Naive thymus-derived CD4-positive, alpha-beta T cell (primary cell): ENCODE measurements at places on chromosomes 4 and X. TPM values are rescaled to one million over a fixed set of nuclear protein-coding genes. Genes with fewer than 3 reads are reported as not detected.

DNA sequence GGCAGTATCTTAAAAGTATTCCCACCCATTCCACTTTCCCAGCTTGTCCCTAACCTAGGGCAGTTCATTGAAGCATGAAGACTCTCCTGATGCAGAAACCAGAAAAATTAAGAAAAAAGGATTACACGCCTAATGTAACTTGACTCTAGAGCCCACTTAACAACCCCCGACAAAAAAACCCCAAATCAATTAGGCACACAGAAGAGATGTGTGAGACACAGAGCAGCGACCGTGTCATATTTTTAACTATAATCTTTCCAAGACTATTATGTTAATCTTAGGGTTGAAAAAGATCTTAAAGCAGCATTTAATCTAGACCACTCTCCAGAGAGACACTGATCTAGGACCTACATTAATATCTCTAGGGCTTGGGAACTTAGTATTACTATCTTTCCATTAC is 1.3 kb downstream of the YTHDC1 start:
- DNase-seq: no peak

DNA sequence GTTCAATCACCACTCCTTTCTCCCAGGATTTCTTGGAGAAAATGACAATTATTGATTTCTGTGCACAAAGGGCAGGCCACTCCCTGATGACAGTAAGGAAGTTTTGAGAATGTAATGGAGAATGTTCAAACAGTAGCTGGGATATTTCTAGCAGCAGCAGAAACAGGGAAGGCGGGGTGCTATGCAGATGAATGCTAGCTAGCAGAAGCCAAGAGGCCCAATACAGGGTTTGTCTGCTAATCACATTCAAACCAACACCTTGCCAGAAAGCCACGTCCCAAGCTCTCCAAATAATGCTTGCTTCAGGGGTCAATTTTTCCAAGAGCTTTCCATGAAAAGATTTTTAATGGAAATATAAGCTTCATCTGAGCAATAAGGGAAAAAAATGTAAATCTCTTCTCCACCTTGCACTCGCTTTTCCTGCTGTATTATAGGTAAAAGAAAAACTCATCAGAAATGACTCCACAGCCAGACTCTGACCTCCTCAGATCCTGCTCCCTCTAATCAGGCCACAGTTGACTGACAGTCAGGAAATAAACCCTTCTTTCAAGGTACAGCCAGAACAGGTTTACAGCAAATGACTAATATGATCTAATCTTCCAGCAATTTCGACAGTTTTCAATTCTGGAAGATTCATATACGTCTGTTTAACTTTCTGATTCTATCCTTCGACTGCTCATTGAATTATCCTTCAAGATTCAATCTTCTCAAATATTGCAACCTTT is 84.7 kb upstream of the PCDH19 start:
- DNase-seq: no peak

GRCh38 chrX:100677611-100678181 is 33.7 kb downstream of the SRPX2 start:
- no peak for DNase-seq

DNA sequence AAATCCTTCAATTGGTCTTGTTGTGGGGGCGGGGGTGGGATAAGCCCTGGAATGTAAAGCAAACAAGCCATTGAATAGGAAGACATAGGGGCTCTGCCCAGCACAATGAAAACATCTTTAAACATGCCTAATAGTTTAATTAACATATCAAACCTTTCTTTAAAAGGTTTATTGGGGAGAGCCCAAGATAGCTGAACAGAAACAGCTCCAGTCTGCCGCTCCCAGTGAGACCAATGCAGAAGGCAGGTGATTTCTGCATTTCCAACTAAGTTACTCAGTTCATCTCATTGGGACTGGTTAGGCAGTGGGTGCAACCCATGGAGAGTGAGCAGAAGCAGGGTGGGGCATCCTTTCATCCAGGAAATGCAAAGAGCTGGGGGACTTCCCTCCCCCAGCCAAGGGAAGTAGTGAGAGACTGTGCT is 327.2 kb upstream of the CNKSR2 start:
- DNase-seq: no peak

DNA sequence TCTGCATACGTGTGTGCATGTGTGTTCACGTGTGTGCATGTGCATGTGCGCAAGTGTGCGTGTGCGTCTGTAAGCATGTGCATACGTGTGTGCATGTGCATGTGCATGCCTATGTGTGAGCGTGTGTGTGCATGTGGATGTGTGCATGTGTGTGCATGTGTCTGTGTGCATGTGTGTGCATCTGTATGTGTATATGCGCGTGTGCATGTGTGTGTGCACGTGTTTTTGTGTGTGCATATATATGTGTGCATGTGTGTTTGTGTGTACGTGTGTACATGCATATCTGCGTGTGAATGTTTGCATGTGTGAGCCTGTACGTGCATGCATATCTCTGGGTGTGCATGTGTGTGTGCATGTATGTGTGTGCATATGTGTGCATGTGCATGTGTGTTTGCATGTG is 35.7 kb upstream of the DRD5 start:
- no peak for DNase-seq

DNA sequence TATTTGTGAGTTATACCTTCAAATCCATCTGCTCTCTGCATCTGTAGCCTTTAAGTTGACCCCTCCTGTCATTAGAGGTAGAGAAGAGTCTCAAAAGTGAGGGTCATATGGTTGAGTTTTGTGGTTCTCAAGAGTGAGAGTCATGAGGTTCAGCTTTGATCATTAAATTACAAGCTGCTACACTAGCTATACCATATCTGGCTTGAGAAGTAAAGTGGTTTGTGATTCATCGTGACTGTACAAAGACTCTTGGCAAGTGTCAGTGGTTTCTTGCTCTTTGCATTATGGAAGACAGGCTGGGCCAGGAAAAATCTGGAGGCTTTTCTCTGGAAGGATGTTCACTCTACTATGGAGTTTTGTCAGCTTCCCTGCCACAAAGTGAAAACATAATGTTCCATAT is 170.6 kb downstream of the ZC4H2 start:
- no peak for DNase-seq

DNA sequence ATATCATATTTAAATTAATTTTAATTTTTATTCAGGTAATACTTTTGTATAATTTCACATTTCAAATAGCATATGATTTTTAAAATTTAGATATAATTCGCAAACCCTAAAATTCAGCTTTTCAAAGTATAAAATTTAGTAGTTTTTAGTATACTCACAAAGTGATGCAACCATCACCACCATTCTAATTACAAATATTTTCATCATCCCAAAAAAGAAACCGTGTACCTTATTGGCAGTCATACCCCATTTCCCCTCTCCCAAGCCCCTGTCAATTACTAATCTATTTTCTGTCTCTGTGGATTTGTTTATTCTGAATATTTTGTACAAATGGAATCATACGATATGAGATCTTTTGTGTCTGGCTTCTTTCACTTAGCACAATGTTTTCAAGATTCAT is 37.0 kb upstream of the KIT start:
- no peak for DNase-seq

GRCh38 chr4:122746485-122746965 is 14.0 kb downstream of the BBS12 start:
- DNase-seq: no peak

DNA sequence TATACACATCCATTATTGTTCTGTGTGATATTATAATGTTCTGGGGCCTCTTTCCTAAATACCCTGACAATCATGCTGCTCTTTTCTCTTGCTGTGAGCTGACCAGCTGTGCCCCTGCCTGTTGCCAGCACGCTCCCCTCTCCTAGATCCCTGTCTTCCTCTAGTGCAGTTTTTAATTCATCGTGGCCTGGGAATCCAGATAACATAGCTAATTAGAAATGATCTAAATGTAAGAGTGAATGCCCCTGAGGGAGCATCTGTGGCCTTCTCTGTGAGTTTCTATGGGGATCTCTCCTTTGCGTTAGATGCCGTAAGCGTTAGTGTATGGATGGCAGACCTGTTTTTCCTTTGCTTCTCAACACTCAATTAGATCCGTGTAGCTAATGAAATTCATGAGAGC is 434.3 kb downstream of the SPRY1 start:
- no peak for DNase-seq

DNA sequence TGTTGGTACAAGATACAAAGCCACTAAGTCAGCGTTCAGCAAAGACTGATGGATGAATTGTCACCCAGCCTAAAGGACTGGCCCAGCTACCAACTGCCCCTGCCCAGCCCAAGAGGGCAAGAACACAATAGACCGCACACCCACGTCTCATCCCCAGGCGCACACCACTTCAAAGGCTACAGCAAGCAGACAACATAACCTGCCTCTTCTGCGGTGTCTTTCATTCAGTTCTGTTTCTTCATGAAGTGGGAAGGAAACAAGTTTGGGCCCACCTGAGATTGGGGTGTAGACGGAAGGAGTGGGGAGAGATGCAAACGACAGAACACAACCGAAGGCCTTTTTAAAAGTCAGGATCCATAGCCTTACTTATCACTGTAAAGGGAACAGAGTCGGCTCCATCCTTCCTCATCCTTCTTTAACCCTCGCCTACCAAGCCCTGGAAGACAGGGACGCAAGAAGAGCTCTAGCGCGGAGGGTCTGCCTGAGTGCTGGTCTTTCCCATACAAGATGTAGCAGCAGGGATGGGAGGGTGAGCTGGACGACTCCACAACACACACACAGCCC is 691 bp downstream of the SCARB2 start:
- peak; percentile 71 for DNase-seq

DNA sequence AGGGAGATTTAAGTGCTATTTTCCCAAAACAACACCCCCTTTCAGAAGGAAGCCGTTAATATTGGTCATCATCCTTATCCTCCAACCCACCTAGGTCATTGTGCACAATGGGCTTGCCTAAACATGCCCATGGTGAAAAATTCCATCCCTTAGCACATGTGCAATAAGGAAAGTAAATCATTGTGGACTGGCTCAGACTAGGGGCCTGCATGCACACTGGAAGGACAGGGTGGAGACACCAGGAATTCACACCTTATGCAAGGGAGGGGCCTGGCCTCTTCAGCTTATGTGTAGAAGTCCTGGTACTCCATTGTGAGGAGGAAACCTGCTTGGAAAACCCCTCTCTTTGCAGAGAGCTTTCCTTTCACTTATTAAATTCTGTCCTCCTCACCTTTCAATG is 311.4 kb upstream of the NDST4 start:
- no peak for DNase-seq

DNA sequence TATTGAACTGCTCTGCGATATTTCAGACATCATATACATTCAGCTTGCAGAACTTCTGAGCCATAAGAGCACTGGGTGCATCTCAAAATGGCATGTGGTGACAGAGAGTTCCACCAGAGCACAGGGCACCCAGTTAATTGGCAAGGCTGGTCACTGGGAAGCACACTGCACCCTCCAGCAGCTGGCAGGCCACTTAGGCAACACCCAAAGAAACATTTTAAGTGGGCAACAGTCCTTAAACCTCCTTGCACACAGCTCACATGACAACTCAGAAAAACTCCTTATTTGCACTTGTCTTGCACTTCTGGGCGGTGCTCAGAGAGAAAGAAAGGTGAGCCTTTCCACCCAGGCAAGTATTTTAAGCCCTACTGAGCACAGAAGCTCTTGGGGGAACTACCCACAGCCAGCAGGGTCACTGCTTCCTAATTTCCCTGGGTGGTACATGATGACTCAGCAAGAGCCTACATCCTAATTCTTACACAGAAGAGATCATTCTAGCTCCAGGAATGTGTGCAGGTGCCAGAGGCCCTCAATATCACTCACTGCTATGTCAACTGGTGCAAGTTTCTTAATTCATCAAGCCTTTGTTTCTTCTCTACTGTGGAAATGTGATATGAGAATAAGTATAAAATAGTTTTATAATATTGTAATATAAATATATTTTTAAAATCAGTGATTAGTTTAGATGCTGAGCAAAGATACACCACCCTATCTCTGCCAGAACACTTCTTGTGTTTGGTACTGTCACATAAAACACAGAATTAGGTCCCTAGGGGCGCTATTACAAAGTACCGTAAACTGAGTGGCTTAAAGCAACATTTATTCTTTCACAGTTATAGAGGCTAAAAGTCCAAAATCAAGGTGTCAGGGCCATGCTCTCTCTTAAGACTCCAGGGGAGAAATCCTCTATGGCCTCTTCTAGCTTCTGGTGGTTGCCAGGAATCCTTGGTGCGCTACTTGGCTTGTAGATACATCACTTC is 155.1 kb upstream of the PPARGC1A start:
- no peak for DNase-seq

DNA sequence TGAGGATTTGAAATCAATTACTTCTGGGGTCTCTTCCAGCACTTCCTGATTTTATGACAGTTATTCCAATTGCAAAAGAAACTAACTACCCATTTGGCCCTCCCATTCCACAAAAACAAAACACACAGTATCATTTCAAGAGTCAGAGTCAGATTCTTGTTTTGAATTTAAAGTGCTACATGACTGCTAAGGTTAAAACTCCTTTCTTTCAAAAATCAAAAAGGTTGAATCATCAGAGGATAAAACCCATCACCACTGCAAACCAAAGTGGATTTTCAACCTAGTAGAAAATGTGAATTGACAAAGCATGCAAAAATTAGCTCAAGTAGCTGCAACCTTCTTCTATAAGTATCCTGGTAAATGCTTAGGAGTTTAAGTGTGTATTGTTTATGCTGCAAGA is 67.4 kb downstream of the DHX15 start:
- no peak for DNase-seq

- DNase-seq: peak; percentile 8
These were observed at the start of gene SLC25A43 for GRCh38 chrX:119398974-119399771. Gene SLC25A43 (plus strand): TSS chrX:119399336. CDS start chrX:119399404, 68 bp downstream.

GRCh38 chr4:54318904-54319303 is 89.8 kb downstream of the PDGFRA start:
- DNase-seq: no peak

- no peak for DNase-seq
These were observed 130.9 kb downstream of the TMEM164 start for GRCh38 chrX:110133735-110134370.

GRCh38 chrX:119292445-119292844 is 56.4 kb downstream of the PGRMC1 start:
- no peak for DNase-seq

- DNase-seq: no peak
These were observed 81.7 kb downstream of the ALPK1 start for GRCh38 chr4:112378858-112379257.

- peak; percentile 73 for DNase-seq
These were observed 24.1 kb upstream of the PBDC1 start for GRCh38 chrX:76148753-76149152.

ADH1B gene
- total RNA-seq: not detected

NUDT10 gene
- not detected for total RNA-seq

RNF212 gene
- 1.8 TPM for total RNA-seq

ETDB gene
- not detected for total RNA-seq

HSFX4 gene
- not detected in 2 replicates for total RNA-seq

DNAAF6 gene
- total RNA-seq: not detected

S100G gene
- total RNA-seq: not detected
